ENCODE measurements at places on chromosomes 5 and 9.

DNA sequence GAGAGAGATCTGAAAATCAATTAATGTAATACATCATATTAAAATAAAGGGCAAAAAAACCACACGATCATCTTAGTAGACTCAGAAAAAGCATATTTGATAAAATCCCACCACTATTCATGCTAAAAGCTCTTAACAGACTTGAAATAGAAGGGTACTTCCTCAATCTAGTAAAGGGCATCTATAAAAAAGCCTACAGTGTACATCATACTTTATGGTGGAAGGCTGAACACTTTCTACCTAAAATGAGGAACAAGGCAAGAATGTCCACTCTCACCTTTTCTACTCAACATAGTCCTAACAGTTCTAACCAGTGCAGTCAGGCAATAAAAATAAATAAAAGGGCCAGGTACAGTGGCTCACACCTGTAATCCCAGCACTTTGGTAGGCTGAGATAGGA, 38.9 kb downstream of the POLK start:
- H3K27me3 ChIP-seq = no peaks in the 10 kb centered on the region
- H3K4me1 ChIP-seq = no peaks in the 10 kb centered on the region
- DNase-seq = no peak
- H3K36me3 ChIP-seq = peaks cover 4% of the 10 kb centered on the region

- peak overlapping the region; percentile 99 for H3K4me3 ChIP-seq
- peaks cover 30% of the 10 kb centered on the region for H3K4me1 ChIP-seq
- DNase-seq = no peak
- no peaks in the 10 kb centered on the region for H3K27me3 ChIP-seq
Measured at GRCh38 chr5:42995360-42995751, 44.8 kb downstream of the ANXA2R start.

GRCh38 chr9:127214421-127215267, 49.9 kb upstream of the GARNL3 start:
- H3K4me1 ChIP-seq = peaks cover 5% of the 10 kb centered on the region
- peak; percentile 34 for DNase-seq
- H3K4me3 ChIP-seq = no peak overlapping the region
- peaks cover 6% of the 10 kb centered on the region for H3K27me3 ChIP-seq
- H3K27ac ChIP-seq = no peak overlapping the region

GRCh38 chr9:108241384-108242073, 614.3 kb downstream of the ACTL7B start:
- DNase-seq = no peak
- no peaks in the 10 kb centered on the region for H3K27me3 ChIP-seq
- H3K36me3 ChIP-seq = no peaks in the 10 kb centered on the region

- H3K4me1 ChIP-seq = no peaks in the 10 kb centered on the region
- no peak overlapping the region for H3K4me3 ChIP-seq
Measured at GRCh38 chr9:117435630-117436261, 20.9 kb upstream of the ASTN2 start.

DNA sequence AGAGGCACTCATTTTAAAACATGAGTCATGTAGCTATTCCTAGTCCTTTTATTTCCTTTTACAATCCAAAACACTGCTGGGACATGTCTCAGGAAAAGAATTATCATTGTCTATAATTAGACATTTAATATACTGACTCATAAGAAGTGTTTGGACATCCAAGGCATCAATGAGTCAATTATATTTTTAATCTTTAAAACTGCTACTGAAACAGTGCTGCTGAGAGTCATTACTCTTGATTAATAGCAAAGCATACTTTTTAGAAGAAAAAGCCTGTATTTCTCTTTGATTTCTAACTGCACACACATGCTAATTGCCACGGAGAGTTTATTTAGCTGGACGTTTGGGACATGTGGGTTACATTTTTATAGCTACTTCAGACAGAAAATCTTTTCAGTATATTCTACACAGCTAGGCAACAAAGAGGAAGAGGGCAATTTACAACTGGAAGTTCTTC, 1249.0 kb upstream of the CDH18 start:
- no peak for DNase-seq
- no peaks in the 10 kb centered on the region for H3K36me3 ChIP-seq
- no peaks in the 10 kb centered on the region for H3K27me3 ChIP-seq
- no peaks in the 10 kb centered on the region for H3K4me1 ChIP-seq
- H3K27ac ChIP-seq = no peak overlapping the region

DNA sequence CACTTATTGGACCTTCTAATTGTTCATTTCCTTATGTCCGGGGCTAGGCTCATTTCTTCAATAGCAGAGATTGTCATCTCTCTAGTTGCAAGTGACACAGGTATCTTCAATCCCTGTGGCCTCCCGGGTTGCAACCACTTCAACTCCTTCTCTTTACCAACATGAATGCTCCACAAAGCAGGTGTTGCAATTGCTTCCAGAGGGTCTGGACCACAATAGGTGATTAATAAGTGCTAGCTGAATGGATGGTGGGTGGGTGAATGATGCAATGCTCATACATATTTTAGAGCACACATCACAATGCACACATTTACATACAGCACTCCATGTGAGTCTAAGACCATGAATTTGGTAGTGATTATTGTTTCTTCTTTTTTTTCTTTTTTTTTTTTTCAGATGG, 2.6 kb downstream of the CEMIP2 start:
- H3K36me3 ChIP-seq = peaks cover 4% of the 10 kb centered on the region
- no peak for DNase-seq
- no peaks in the 10 kb centered on the region for H3K27me3 ChIP-seq
- H3K4me1 ChIP-seq = peaks cover 46% of the 10 kb centered on the region
- peak overlapping the region; percentile 99 for H3K4me3 ChIP-seq

DNA sequence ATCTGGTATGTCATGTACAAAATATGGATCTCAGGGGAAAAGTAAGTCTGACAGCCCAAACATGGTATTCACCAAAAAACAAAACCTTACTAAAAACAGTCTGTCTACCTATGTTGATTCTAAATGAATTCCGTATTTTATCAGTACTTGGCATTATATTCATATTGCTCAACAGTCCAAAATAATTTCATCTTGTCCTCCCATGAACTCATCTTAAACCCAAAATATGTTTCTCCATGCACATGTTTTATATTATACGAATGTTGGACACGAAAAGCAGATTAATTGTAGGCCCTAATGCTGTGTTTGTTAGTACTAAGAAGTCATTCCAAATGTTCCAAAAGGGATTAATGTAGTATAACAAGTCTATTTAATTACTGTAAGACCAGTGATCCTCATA, 20.1 kb downstream of the NFIB start:
- H3K27me3 ChIP-seq = peaks cover 25% of the 10 kb centered on the region
- no peak overlapping the region for H3K4me3 ChIP-seq
- H3K4me1 ChIP-seq = no peaks in the 10 kb centered on the region
- DNase-seq = no peak
- no peak overlapping the region for H3K27ac ChIP-seq

DNA sequence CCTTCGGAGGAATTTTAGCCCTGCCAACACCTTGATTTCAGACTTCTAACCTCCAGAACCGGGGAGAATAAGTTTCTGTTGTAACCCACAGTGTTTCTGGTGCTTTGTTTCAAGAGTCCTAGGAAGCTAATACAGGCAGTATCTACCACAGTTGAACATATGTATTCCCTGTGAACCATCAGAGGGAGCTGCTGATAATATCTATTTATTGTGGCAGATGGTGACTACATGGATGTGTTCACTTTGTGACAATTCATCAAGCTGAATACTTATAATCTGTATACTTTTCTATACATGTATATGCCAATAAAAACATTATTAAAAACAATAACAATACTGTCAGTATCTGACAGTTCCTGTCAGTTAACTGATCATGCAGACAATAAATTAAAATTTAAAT, 137.2 kb upstream of the GNA14 start:
- no peak for DNase-seq
- no peak overlapping the region for H3K27ac ChIP-seq
- H3K4me1 ChIP-seq = peaks cover 8% of the 10 kb centered on the region
- H3K36me3 ChIP-seq = peaks cover 25% of the 10 kb centered on the region

GRCh38 chr5:1320436-1321344, 24.2 kb downstream of the CLPTM1L start:
- H3K4me3 ChIP-seq = no peak overlapping the region
- no peak overlapping the region for H3K27ac ChIP-seq
- no peaks in the 10 kb centered on the region for H3K27me3 ChIP-seq
- H3K4me1 ChIP-seq = peaks cover 24% of the 10 kb centered on the region
- H3K36me3 ChIP-seq = peaks cover 52% of the 10 kb centered on the region

GRCh38 chr9:135198586-135199285, 111.3 kb downstream of the OLFM1 start:
- DNase-seq = no peak
- H3K36me3 ChIP-seq = no peaks in the 10 kb centered on the region
- peaks cover 11% of the 10 kb centered on the region for H3K27me3 ChIP-seq
- no peak overlapping the region for H3K4me3 ChIP-seq

DNA sequence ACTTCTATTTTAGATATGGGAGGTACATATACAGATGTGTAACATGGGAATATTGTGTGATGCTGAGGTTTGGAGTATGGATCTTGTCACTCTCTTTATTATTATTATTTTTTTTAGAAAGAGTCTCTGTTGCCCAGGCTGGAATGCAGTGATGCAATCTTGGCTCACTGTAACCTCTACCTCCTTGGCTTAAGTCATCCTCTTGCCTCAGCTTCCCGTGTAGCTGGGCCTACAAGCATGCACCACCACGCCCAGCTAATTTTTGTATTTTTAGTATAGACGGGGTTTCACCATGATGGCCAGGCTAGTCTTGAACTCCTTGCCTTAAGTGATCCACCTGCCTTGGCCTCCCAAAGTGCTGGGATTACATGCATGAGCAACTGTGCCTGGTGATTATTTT, 138.4 kb upstream of the SLC28A3 start:
- no peaks in the 10 kb centered on the region for H3K4me1 ChIP-seq
- no peaks in the 10 kb centered on the region for H3K36me3 ChIP-seq
- H3K27ac ChIP-seq = no peak overlapping the region
- H3K4me3 ChIP-seq = no peak overlapping the region

All from naive thymus-derived CD8-positive, alpha-beta T cell (primary cell).